Jurkat, Clone E6-1 (cell line): ENCODE measurements at places on chromosomes 2 and 18.

DNA sequence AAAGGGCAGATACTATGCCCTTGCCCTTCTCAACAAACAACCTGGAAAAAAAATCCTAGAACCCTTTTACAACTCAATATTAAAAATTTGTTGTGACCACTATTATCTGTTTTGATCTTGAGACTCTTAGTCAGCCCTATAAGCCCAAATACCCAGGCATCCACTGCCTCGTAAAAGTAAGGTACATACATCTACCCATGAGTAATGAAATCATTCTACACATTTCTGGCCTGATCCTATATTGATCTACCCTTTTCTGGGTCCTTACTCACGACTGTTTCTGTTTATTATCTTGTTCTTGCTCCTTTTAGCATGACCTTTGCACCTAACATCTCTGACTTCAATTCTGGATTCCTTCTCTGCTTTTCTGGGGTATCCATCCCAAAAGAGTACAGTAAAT is 56.8 kb downstream of the SCG2 start:
- DNase-seq: no peak

DNA sequence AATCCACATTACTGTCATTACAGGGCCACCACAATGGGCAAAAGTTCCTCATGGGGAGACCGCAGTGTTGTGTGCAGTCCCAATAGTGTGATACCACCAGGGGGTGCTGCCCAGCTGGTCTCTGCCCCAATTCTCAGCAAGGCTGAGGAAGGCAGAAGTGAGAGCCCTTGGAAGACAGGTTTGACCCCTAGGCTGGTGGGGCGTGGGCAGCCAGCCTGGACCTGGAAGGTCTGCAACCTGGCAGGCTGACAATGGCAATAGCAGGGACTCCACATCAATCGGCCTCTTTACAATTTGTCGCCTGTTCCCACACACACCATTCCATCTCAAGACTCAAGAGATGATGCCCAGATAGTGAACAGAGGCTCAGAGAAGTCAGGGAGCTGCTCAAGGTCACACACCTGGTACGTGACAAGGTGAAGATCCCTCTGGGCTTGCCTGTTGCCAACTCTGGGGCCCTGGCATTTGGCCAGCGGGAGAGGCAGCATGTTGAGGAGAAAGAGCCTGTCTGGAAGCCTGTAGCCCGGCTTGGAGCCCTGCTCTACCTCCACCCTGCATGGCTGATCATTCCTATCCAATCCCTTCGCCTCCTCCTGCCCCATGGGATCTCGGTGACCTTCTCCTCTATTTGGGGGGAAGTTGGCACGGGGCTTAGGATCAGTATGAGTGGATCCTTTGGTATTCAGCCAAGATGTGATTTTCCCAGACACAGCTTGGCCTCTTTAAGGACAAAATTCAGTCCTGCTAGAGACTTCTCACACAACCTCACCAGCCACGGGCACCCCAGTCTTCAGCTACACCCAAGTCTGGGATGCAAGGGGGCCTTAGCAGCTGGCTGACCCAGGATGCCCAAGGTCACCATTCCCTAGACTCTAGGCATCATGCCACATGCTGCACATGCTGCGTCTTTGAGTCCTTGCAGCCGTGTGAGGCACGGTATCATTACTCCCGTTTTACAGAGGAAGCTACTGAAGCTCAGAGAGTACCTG is 2.9 kb upstream of the ATOH8 start:
- no peak for DNase-seq

GRCh38 chr2:240597419-240598181 is 11.1 kb downstream of the CAPN10 start:
- no peak for DNase-seq

DNA sequence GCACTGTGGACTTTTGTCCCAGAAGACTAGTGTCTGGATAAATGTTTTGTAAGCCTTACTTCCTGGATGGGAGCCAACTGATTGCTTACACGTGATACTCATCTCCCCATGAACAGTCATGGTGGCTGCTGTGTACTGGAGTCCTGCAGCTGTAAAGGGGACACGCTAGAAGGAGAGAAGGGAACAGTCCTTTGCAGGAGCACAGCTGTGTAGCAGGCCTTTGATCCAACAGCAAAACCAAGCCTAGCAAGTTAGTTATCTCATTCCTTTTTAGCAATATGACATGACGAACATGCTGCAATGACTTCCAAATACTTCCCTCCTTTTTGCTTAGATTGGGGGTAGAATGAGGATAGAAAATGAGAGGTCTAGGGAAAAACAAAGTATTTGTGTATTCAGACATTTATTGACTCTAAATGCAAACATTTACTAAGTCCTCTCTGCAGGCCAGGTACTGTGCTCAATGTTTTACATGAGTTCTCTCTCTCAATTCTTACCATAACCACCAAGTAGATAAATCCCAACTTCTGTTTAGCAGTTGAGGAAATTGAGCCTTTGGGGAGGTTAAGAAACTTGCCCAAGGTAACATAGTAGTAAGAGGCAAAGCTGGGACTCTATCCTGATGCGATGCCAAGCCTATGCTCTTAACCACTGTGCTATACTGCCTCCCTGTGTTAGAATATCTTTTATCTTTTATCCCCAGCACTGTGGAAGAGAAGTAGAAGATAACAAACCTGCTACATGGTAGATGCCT is 55.4 kb upstream of the CD28 start:
- peak; percentile 60 for DNase-seq

DNA sequence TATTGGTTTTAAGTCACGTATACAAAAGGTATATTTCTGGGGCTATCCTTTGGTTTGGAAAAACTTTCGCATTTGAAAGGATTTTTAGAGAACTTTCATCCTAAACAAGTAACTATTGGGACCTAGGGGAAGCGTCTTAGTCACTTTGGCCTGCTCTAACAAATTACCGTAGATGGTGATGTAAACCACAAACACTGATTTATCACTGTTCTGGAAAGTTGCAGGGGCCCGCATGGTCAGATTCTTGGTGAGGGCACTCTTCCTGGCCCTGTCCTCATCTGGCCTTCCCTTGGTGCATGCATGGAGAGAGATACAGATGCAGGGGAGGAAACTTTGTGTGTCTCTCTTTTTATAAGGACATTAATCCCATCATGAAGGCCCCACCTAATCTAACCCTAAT is 49.1 kb upstream of the ANKRD62 start:
- no peak for DNase-seq

DNA sequence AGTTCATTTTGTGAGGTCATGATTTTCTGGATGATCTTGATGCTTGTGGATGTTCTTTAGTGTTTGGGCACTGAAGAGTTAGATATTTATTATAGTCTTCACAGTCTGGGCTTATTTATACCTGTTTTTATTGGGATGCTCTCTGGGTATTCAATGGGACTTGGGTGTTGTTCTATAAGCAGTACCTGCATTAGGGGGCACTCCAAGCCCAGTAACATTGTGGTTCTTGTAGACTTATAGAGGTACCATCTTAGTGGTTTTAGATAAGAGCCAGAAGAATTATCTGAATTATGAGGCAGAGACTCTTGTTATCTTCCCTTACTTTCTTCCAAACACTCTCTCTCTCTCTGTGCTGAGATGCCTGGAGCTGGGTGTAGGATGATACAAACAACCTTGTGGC is 470.0 kb downstream of the PIK3C3 start:
- no peak for DNase-seq

- peak; percentile 27 for DNase-seq
Measured at GRCh38 chr18:78986018-78986481, 6.4 kb downstream of the SALL3 start.

GRCh38 chr2:220107380-220107791 is 480.0 kb downstream of the SLC4A3 start:
- no peak for DNase-seq

- DNase-seq: no peak
Measured at GRCh38 chr2:69733342-69734034, 8.4 kb upstream of the ANXA4 start.
